ENCODE measurements at places on chromosomes 6 and 20.

- peak; percentile 62 for DNase-seq
Observed at GRCh38 chr6:154039231-154039842, at the start of gene OPRM1. Gene OPRM1 (plus strand): TSS chr6:154039240. CDS start chr6:154039545, 305 bp downstream.

DNA sequence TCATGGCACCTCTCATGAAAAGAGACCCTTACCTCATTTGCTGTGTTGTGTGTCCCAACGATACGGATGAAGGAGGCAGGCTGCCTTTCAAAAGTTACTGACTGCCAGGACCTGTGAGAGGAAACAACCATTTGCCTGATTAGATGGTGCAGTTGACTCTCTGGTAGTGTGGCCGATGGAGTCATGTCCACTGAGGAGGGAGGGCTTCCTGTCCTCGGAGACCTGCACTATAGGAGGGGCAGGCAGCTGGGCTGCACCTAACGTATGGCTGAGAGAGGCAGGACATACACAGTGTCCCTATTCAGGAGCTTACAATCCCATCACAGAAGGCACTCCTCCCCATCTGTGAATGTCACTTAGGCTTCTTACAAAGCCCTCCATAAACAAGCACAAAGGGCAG, 373.0 kb downstream of the ZFAND3 start:
- DNase-seq = no peak

DNA sequence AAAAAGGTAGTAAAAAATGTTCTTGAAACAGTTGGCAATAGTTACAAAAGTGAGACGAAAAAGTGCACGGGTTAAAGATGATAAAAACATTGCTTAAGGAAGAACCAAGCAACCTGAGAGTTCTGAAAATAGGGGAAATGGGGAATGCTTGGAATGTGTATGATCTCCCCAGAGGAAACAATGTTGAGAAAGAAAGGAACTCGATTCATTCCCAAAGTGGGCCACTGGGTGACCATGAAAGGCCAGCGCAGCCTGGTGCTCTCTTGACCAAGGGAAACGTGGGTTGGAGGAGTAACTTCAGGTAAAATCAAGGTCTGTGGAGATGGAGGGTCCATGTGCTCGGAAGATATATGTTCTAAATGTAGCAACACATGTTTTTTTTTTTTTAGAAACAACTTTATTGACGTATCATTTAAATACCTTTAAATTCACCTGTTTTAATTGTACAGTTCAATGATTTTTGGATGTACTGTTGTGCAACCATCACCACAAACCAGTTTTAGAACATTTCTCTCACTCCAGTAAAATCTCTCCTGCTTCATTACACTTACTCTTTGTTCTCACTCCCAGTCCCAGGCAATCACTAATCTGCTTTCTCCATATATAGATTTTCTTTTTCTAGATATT, 34.5 kb upstream of the CEP85L start:
- DNase-seq = no peak

DNA sequence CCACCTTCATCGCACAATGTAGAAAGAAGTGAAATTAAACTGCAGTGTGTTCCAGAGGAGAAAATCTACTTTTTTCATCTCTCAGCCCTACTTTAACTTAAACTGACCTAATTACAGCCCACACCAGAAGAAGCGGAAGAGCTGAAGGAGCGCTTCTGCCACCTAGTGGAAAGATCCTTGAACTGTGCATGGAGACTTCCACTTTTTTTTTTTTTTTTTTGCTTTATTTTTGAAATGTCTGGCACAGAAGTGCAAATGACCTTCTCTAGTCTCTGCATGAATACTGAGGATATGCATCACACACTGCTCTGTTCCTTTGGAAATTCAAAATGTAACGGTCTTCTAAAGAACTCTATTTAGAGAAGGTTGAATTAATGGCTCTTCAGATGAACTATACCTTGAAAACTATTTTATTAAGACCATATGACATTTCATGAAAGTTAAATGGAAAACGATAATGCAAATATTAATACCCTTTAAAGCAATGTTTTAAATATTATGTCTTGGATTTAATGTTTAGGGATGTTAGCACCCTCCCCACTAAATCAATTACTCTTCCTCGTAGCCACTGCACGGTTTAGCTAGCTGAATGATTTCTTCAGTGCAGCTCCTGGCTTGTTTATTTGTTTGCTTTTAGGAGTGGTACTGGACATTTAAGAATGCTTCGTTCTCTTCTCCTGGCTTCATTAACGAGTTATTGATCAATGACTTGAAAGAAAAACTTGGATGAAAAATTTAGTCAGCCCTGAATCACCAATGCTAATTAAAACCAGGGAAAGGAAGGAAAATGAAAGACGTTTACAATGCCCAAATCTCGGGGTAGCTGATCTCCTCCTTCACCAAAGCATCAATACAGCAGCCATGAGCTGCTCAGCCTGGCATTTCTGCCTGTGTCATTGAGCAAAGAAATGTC, 569.6 kb upstream of the GJE1 start:
- DNase-seq = peak; percentile 68

DNA sequence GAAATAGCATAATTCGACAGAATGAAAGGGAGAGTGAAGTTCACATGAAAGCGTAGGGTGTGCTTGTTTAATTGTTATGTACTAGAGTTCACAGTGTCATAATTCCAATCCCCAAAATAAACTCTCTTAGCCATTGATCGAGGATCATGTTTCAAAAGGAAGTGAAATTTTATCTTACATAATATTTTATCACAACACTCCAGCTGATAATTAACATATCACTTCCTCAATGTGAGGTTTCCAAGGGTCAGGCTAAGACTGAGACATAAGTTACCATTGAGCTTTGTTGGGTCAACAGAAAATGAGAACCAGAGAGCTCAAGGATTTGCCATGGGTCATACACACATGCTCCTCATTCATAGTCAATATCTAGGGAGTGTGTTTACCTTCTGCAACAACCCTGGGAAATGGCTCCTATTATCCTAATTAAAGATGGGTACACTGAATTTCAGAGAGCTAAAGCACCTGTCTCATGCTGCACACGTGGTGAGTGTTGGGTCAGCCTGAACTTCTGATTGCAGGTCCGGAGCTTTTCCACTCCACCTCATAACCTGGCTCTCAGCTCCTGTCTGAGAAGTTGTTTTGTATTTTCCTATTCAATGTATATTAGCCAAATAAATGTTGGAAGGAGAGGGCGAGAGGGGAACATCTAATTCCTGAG, 3.0 kb downstream of the GSTA2 start:
- DNase-seq = no peak

All from sigmoid colon (tissue), 7 donors.